ENCODE measurements at places on chromosomes 2 and 18.

DNA sequence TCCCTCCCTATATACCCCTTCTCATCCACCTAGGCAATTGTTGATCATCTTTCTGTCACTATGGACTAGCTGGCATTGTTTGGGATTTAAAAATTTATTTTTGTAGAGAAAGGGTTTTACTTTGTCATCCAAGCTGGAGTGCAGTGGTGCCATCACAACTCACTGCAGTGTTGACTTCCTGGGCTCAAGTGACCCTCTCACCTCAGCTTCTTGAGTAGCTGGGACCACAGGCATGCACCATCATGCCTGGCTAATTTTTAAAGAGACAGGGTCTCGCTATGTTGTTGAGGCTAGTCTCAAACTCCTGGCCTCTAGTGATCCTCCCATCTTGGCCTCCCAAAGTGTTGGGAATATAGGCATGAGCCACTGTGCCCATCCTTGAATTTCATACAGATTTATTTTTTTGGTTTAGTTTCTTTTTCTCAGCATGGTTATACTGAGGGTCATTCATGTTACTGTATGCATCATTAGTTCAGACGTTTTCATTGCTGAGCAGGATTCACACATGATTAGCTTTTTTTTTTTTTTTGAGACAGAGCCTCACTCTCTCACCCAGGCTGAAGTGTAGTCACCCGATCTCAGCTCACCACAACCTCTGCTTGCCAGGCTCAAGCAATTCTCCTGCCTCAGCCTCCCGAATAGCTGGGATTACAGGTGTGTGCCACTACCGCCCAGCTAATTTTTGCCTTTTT is 8.6 kb upstream of the PCARE start:
- H3K4me3 ChIP-seq = no peak overlapping the region
- no peak overlapping the region for H3K27ac ChIP-seq
- no peak for DNase-seq
- no peaks in the 10 kb centered on the region for H3K27me3 ChIP-seq
- H3K4me1 ChIP-seq = no peaks in the 10 kb centered on the region

- H3K27ac ChIP-seq = no peak overlapping the region
- no peaks in the 10 kb centered on the region for H3K4me1 ChIP-seq
- H3K4me3 ChIP-seq = no peak overlapping the region
- H3K36me3 ChIP-seq = no peaks in the 10 kb centered on the region
These were observed 87.0 kb downstream of the EIPR1 start for GRCh38 chr2:3290655-3291054.

DNA sequence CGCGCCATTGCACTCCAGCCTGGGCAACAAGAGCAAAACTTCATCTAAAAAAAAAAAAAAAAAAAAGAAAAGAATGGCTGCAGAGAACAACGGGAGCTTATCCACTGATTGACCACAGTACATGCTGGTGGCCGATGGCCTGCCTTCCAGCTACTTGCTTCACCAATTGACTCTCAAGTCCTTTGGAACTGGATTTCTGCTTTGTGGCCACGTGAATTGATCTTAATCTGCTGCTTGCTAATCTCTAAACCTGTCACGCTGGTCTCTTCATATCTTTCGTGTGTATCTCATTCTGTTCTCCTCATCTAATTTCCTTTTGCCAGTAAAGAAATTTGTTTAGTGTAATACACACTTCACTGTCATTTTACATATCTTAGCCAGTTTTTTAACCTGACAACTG is 512.5 kb upstream of the CNTNAP5 start:
- no peak for DNase-seq
- H3K4me1 ChIP-seq = no peaks in the 10 kb centered on the region
- no peaks in the 10 kb centered on the region for H3K36me3 ChIP-seq
- H3K27ac ChIP-seq = no peak overlapping the region
- no peak overlapping the region for H3K4me3 ChIP-seq

DNA sequence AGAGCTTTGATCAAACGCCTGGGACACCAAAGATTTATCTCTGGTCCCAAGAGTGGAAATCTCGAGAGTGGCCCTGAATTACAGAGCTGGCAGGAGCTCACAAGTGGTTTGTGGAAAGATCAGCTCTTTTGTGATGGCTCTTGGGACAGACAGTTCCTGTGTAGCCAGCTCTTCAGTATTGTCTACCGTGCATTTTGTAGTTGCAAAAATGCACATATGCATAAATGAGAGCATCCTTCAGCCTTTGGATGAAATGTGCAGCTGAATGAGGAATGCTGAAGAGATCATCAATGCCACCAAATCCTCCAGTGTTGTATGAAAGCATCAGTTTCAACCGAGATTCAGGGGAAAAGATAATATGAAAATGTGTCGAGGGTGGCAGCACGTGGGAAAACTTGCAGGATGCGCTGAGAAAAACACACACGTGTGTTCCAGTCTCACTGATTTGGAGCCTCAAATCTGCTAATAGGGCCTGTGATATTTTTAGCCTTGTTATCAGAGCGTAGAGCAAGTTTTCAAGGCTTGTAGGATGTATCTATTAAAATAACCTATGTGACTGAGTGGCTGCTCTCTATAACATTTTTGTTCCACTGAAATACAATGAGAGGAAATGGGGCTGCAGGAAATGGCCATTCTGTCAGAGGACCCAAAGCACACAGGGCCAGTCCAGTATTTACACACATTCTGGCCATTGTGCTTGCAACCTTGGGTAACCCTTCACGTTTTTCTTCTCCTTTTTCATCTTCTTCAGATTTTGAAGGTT is 138.7 kb downstream of the PRKCE start:
- H3K4me3 ChIP-seq = no peak overlapping the region
- no peaks in the 10 kb centered on the region for H3K27me3 ChIP-seq
- H3K36me3 ChIP-seq = no peaks in the 10 kb centered on the region
- DNase-seq = no peak
- H3K4me1 ChIP-seq = no peaks in the 10 kb centered on the region
